NCI-H526 treated with DMSO at 0.1 percent for 48 hours (cell line): ENCODE measurements at places on chromosomes 16 and 17.

- DNase-seq: no peak
Measured at GRCh38 chr17:39099663-39100286, 51.7 kb downstream of the PLXDC1 start.

DNA sequence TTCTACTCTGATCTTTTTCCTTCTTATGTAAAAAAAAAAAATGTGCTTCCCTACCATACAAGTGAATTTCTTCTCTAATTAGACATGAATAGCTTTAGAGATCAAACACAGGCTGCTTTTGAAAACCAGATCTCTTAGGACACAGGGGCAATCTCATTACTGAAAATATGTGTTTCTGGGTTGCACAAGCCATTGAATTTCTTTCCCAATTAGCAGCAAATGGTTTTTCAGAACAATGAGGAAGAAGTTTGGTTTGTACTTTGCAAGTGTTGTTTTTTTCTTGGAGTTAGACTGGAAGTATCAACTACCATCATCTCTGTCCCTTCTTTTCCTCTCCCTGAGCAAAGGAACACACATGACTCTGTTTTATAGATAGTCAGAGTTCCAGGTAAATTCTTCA lies 5.6 kb upstream of the ANKS4B start:
- no peak for DNase-seq

- no peak for DNase-seq
Measured at GRCh38 chr17:71444078-71444477, 676.7 kb upstream of the SOX9 start.

- no peak for DNase-seq
Measured at GRCh38 chr16:73672135-73672534, 624.2 kb upstream of the ZFHX3 start.

DNA sequence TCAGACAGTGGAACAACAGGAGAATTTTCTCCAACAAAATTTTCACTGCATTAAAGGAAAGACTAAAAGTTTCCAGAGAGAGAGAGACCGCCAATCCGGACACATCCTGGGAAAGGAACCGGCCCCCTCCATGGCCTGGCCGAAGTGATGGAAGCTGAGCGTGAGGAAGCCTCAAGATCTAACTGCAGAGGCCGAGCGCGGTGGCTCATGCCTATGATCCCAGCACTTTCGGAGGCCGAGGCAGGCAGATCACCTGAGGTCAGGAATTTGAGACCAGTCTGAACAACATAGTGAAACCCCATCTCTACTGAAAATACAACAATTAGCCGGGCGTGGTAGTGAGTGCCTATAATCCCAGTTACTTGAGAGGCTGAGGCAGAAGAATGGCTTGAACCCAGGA lies 3.9 kb downstream of the CTRB2 start:
- no peak for DNase-seq

DNA sequence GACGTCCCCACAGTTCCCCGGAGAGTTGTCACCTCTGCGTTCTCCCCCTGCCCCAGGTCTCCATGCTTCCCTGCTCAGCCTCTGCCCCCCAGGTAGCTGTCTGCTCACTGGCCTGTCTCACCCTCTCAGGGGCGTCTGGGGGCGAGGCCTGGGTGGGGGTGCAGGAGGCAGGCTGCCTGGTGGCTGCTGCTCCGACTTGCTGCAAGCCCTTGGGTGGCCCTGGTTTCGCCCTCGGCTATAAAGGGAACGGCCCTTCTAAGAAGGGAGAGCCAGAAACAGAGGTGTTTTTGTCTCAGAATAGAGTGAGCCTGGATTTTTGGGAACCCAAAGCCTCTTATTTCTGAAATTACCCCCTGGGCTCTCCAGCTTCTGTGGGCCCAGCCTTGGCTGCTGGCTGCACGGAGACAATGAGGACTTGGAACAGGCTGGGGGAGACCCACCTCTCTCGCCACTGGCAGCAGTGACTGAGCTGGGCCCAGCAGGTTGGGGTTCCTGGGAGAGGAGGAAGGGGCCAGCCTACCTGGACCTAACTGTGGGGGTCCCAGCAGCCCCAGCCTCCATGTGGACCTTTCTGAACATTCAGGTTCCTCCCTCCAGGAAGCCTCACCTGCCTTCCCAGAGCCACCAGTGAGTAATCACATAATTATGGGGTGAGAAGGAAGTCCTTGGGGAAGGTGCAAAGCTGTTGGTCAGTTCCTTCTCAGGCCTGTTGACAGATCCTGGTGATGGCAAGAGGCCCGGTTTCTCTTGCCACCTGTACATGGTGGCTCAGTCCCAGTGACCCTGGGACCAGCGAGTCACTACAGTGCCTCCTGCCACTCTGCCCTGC lies 15.5 kb upstream of the SPNS2 start:
- DNase-seq: no peak

- no peak for DNase-seq
Measured at GRCh38 chr17:79078476-79079190, 4.0 kb downstream of the ENGASE start.

DNA sequence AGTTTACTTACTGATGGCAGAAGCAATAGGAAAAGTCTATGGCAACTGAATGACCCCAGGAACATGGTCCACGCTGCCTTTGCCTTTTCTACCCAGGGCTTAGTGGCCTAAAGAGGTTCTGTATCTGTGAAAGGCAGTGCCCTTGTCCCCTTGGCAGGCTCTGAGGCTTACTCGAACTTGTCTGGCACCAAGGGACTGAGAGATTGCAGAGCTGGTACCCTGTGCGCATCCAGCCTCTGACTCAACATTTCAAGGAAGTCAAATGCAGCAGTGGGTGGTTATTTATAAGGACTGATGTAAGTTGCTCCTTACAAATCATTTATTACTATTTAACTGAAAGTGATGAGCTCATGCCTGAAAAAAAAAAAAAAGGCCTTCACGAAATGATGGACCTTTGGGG lies 299.9 kb upstream of the MYOCD start:
- DNase-seq: no peak

GRCh38 chr16:83940630-83941378 lies 12.2 kb upstream of the OSGIN1 start:
- peak; percentile 30 for DNase-seq

- DNase-seq: peak; percentile 28
Measured at GRCh38 chr17:10072556-10073425, 125.6 kb downstream of the GAS7 start.

- DNase-seq: peak; percentile 81
Measured at GRCh38 chr17:45316434-45317110, at the start of gene MAP3K14. Gene MAP3K14, minus strand, starts transcription at chr17:45317020. Its CDS starts 26,275 bp downstream, at chr17:45290745.

DNA sequence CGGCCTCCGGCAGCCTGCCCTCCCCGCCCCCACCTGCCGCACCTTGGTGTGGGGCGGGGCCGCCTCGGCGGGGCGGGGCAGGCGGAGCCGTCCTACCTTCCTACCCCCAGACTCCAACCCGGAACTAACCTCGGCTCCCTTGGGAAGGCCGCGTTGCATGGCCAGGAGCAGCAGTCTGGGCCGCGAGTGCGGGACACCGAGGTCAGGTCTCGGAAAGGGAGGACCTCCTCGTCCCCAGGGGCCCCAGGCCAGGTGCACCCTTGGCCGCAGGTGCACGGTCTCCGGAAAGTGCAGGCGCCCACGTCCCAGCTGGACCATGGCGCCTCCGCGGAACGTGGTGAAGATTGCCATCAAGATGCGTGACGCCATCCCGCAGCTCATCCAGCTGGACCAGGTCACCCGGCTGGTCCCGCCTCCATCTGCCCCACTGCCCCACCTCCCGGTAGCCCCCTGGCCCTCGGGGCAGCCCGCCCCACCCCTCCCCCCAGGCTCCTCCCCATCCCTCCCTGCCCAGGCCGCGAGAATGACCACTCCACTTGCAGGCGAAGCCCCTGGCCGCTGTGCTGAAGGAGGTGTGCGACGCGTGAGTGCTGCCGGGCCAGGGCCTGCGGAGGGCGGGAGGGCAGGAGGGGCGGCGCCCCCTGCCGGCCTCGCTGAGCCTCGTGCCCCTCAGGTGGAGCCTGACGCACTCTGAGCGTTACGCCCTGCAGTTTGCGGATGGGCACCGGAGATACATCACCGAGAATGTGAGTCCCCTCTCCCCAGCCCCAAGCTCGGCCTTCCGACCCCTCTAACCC lies at the start of gene ELMO3:
Gene ELMO3, plus strand, starts transcription at position 121 of the 797 bp plus-strand sequence. Its CDS starts 196 bp downstream, at position 317.
- DNase-seq: peak; percentile 1

GRCh38 chr16:6694636-6695035 lies 638.0 kb upstream of the RBFOX1 start:
- DNase-seq: no peak

DNA sequence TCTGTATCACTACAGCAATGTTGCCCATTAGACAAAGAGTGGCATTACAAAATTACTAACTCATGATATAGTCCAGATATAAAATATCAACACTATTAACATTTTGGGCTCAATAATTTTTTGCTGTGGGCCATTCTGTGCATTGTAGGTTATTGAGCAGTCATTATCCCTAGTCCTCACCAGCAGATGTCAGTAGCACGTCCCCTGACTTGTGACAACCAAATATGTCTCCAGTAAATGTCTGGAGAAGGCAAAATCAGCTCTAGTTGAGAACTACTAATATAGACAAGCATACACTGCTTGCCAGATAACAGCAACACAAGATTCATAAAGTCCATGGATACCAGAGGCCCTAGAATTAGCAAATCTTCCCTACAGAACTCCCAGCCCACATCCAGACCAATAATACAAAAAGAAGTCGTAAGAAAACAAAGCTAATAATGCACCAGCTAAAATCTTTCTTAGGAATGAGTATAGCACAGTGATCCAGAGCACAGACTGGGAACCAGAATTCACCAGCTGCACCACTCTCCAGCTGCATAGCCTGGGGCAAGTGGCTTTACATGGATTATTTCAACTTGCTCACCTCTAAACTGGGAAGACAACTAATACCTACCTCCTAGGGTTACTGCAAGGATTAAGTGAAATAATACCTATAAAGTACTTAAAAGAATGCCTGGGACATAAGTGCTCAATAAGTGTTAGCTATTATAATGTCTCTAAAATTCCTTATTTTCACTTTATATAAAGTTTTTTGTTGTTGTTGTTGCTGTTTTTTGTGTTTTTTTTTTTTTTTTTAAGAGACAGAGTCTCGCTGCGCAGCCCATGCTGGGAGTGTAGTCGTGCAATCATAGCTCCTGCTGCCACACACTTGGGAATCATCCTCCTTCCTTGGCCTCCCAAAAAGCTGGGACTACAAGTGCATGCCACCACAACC lies 23.7 kb downstream of the HELZ start:
- peak; percentile 29 for DNase-seq

DNA sequence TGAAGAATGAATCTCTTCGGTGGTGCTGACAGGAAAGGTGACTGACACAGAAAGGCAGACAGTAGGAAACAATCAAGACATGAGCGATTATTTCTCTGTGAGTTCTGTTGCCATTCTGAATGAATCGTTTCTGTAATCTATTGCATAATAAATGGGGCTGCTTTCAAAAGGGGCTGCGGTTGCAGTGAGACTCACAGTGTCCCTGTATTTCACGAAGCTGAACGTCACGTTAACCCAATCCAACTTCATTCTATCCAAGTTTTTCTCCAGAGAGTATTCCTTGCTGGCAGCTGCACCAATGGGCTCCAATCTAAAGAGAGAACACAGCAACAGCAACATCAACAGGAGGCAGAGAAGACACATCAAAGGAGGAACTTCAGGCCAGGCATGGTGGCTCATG lies 75.4 kb downstream of the DNAH3 start:
- no peak for DNase-seq

GRCh38 chr17:55639096-55639495 lies 83.6 kb downstream of the TMEM100 start:
- no peak for DNase-seq

- no peak for DNase-seq
Measured at GRCh38 chr16:66566051-66566901, at the start of gene CMTM1. Gene CMTM1, plus strand, starts transcription at chr16:66566439. Its CDS starts 75 bp downstream, at chr16:66566514.
